ENCODE measurements at places on chromosomes 12 and 14.

- no peak for DNase-seq
Measured at GRCh38 chr12:106223485-106224354, 24.1 kb downstream of the CKAP4 start.

- DNase-seq: peak; percentile 96
Measured at GRCh38 chr12:6288235-6288634, 22.2 kb upstream of the PLEKHG6 start.

GRCh38 chr12:46354802-46355199 is 17.8 kb downstream of the SLC38A2 start:
- no peak for DNase-seq

GRCh38 chr12:31890295-31891285 is 68.6 kb upstream of the RESF1 start:
- no peak for DNase-seq

DNA sequence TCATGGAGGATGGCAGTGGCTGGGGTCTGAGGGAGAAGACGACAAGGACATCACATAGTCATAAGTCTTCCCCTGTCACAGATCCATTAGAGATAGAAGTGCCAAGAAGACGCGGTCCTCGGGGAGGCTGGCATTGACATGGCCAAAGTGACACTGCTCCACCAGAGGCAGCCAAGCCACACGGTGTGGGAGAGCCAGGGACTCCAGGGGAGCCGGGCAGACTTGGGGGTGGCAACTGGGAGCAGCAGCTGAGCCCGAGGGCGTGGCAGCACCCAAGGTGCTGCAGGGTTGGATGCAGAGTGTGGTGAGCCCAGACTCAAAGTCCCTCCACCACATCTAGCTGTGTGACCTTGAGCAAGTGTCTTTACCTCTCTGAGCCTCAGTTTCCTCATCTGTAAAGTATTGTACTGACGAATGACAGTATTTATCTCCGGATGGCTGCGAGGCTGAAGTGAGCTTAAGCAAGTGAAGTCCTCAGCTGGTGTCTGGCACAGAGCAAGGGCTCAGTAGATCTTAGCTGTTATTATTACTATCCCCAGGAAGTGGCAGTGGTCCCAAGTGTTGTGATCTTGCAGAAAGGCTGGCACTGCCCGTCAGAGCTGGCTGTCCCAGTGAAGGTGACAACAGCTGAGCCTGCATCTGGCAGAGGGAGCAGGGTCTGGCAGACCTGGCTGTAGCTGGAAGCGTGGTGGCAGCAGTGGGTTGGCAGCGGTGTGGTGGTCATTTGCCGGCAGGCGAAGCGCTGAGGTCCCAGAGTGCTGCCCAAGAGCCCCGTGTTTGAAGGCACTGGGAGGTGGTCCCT is 54.9 kb downstream of the ZNF664 start:
- DNase-seq: no peak

DNA sequence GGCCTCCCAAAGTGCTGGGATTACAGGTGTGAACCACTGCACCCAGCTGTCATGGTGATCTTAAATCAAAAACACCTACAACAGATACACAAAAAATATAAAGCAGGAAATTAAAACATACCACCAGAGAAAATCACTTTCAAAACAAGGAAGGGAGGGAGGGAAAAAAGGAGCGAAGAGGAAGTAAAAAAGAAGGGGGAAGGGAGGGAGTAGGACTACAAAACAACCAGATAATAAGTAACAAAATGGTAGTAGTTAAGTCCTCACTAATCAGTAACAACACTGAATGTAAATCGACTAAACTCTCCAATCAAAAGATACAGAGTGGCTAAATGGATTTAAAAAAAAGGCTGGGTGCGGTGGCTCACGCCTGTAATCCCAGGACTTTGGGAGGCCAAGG is 89.0 kb downstream of the SH2B3 start:
- DNase-seq: no peak

DNA sequence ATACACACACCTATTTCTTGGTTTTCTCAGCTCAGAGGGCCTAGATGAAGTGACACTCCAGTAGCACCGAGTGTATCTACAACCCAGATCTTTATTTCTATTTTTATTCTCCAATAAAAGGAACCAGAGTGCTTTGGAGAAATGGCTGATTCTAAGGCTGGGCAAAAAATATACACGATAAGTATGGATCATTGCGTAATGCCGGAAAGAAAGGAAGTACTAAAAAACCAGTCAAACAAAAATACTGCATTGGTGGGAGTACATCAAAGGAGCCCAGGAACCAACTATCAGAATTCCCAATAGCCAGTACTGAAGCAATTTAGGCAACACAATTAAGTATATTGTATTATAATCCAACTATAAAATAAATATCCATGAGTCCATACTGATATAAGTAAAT is 400.9 kb upstream of the CCDC196 start:
- DNase-seq: no peak

DNA sequence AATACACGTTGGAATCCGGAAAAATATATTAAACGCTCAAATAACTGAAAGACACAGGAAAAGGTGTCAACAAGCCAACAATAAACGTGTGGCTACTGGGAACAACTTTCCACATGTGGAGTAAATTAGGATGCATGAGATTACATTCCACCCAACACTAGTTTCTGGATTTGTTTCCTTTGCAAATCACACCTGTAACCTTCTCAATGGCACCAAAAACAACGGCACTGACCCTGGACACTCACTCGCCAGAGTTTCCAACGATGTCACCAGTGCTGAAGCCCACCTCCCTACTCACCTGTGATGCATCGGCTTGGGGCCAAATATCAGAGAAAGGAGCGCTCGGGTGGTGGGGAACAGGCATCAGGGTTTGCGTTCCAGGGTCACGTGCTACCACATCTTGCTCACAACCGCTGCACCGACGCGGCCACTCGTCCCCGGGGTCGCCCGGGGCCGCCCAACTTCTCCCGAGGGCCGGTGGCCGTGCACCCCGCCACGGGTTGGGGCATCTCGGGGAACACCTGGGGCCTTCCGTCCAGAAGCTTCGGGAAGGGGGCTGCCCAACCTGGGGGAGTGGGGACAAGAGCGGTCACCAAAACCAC is 629 bp downstream of the PRDM4 start:
- peak; percentile 18 for DNase-seq

- DNase-seq: no peak
Measured at GRCh38 chr14:92105073-92105892, 1.1 kb downstream of the ATXN3 start.

DNA sequence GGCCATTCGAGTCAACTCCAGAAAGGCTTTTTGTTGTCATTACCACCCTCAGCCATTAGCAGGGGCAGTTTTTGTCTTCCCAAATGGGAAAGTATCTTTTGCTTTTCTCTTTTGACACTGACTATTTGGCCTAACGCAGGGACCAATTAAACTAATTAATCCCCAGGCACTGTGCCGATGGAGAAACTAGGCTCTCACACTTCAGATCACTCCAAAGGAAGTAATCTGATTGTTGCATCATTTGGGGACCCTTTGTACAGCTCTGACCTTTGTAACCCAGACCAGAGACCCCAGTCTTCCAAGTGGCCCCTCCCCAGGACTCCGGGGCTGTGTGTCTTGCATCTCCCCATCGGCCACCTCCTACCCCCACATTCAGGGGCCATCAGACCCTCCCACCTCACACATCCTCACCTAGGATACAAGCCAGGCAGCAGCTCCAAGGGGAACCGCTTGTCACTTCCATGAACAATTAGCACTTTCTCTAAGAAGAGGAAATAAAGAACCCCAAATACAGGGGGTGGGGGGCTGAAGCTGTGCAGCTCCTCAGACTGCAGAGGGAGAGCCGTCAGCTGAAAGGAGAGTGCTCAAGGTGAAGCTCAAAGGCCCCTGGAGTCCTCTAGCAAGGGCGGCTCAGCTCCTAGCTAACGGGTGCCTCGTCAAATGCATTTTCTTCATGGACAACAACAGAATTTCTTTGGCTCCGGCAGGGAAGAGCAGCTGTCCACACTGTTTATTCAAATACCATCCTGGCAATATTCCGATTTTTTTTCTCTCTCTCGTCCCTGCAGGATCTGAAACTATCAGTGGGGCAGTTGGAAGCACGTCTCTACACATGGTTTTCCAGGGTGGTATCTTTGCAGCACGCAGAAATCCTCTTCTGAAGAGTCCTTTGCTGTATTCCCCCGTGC is 64.3 kb upstream of the DIO3 start:
- no peak for DNase-seq

GRCh38 chr12:130649101-130650045 is 66.7 kb downstream of the RIMBP2 start:
- no peak for DNase-seq

DNA sequence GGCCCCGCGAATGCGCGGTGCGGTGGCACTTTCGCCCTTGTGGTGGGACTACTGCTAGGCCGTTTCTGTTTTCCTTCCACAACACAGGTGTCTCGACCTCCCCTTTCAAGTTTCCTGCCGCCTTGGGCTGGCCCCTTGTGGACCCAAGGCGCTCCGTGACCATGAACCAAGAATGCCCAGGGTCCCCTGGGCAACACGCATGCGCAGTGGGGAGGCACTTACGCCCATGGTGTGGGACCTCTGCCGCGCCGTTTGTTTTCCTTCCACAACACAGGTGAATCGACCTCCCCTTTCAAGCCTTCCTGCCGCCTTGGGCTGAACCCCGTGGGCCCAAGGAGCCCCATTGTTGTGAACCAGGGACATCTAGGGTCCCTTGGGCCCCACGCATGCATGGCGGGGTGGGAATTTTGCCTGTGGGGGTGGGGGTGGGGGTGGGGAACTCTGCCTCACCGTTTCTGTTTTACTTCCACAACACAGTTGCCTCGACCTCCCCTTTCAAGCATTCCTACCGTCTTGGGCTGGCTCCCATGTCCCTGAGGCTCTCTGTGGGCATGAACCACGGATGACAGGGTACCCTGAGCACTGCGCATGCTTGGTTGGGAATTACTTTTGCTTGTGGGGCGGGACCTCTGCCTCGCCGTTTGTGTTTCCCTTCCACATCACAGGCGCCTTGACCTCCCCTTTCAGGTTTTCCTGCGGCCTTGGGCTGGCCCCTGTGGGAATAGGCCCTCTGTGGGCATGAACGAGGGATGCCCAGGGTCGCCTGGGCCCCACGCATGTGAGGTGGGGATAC is 355.1 kb downstream of the ALG10 start:
- DNase-seq: no peak

DNA sequence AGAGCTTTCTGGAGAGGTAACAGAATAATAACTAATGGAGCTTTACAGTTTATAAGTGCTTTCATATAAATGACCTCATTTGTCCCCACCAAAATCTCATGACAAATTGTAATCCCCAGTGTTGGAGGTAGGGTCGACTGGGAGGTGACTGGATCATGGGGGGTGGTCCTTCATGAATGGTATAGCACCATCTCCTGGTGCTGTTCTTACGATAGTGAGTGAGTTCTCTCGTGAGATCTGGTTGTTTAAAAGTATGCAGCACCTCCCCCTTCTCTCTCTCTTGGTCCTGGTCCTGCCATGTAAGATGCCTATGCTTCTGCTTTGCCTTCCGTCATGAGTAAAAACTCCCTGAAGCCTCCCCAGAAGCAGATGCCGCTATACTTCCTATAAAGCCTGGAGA is 423.3 kb upstream of the GARIN6 start:
- DNase-seq: no peak

- no peak for DNase-seq
Measured at GRCh38 chr12:131829356-131829747, 1.2 kb downstream of the MMP17 start.
